ENCODE measurements at places on chromosomes 7 and 10. TPM values are rescaled to one million over a fixed set of nuclear protein-coding genes. Genes with fewer than 3 reads are reported as not detected.

GRCh38 chr7:66732439-66732838 lies 8.1 kb upstream of the RABGEF1 start:
- DNase-seq: no peak

- no peak for DNase-seq
Measured at GRCh38 chr7:102044984-102045673, 227.7 kb downstream of the CUX1 start.

GRCh38 chr10:99827936-99828335 lies 45.5 kb downstream of the ABCC2 start:
- DNase-seq: no peak

DNA sequence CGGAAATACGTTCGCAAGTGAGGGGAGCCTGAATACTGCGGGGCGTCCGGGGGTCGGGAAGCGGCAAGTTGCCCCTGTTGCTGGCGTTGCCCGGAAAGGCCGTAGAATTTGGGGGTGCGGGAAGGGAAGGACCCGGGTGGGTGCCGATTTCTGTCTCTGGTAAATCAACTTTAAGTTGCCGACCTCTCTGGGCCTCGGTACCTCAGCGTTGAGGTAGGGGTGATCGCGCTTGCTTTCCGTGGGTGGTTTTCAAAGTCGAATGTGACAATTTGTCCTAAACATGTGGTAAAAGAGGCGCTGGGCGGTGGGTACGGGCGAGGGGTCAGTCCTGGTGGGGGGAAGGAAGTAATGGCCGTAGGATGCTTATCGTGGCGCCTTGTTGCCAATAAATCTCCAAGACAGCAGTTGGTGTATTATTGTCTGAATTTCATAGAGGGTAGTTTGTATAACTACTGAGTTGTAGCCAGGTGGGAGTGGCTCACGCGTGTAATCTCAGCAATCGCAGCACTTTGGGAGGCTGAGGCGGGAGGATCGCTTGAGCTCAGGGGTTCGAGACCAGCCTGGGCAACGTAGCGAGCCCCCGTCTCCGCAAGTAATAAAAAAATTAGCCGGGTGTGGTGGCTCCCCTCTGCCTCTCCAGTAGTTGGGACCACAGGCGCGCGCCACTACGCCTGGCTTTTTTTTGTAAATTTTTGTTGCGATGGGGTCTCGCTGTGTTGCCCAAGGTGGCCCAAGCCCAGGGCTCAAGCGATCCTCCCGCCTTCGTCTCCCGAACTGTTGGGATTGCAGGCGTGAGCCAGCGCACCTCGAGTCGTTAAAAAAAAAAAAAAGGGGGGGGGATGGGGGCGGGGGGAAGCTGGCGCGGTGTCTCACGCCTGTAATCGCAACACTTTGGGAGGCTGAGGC lies 644 bp downstream of the BUD23 start:
- no peak for DNase-seq

DNA sequence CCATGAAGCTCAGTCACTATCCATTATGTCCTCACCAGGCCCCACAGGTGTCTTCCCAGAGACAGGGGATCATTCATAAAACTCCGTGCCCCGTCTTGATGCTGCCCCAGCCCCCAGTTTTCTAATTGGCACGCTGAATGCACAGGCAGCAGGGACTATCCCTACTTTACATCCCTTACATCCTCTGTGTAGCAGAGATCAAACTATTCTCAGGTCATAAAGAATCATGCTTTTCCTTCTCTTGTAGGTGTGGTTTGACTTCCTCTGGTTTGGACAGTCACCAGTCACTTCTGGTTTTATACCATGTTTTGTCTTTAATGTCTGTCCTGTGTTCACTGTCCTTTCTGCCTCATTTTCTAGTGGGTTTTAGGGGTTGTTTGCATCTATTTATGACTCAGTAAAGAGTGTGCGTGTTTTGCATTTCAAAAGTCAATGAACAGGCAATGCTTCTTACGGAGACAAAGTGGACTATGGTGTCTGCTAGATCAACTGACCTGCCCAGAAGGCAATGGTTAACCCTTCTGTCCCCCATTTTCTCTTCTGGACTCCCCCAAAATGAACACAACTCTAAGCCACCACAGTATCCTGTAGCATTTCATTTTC lies 140.4 kb upstream of the NPVF start:
- no peak for DNase-seq

DNA sequence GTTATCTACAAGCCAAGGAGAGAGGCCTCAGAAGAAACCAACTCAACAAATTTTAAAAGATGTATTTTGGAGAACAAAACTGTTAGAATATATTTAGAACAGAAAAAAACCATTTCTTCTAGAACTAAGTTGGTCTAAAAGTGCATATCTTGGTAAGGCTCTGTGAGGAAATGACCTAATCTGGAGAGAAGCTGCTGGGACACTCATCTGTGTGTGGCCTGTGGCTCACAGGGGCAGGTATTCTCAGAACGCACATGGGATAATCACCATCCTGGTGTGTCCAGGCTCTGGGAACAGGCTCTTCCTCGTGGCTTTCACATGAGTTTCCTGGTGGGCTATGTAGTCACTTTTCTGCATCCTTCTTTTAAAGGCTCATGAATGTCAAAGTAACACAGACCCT lies 38.1 kb upstream of the PRSS1 start:
- no peak for DNase-seq

- DNase-seq: no peak
Measured at GRCh38 chr10:102289840-102290239, 44.5 kb downstream of the GBF1 start.

- no peak for DNase-seq
Measured at GRCh38 chr7:107694386-107694785, 33.8 kb downstream of the SLC26A4 start.

DNA sequence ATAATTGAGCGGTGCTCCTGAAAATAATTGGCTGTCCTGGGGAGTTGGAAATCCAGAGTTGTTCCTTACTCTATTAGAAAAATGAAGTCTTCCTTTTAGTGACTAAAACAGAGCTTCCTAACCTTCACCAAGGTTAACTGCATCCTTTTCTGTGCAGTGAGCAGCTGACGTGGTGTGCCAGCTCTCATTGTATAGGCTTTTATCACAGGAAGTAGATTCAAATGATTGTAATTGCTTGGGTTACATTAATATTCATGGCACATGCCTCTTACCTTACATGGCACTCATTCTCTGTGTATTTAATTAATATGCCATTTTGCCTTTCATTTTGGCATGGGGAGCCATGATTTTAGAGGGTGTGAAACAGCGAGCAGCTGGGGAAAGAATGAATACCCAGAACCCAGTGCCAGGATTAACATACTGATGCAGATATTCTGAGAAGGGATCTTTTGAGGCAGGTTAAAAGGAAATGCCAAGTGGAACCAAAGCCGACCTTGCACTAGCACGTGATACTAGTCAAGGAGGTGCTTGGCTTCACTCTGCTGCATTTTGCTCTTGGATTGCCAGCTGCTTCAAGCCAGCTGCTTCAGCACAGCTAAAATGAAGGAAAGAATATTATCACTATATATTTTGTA lies 115.3 kb downstream of the ST7 start:
- DNase-seq: no peak

DNA sequence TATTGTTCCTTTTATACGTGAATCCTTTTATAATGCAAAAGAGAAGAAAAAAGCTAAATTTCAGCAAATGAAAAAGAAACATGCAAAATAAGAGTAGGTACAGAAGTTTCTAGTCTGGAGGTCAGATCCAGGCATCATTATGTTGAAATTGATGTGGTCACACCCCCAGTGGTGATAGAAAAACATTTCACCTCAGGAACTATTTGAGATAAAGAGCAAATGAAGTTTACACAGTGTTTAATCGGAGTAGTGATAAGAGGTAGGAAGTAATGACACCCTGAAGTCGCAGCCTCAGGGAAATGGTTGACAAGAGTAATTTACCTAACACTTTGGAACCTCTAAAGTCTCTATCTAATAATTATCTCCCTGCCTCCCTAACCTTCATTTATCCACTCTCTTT lies 536.0 kb upstream of the STEAP1 start:
- no peak for DNase-seq

GRCh38 chr7:5689118-5689517 lies 92.3 kb downstream of the RNF216 start:
- DNase-seq: no peak

- DNase-seq: no peak
Measured at GRCh38 chr7:69301253-69301652, 297.0 kb upstream of the AUTS2 start.

The RNF133 gene
- 1.3 TPM for total RNA-seq

The CHST15 gene
- 2.7 TPM for total RNA-seq

The FAM25A gene
- total RNA-seq: not detected

Data from left colon (tissue), 2 donors.